Stimulated activated CD8-positive, alpha-beta memory T cell treated with anti-CD3 and anti-CD28 coated beads, Interleukin-2, amount 100 ng/mL, for 48 hours (primary cell): ENCODE measurements at places on chromosomes 5 and 9.

DNA sequence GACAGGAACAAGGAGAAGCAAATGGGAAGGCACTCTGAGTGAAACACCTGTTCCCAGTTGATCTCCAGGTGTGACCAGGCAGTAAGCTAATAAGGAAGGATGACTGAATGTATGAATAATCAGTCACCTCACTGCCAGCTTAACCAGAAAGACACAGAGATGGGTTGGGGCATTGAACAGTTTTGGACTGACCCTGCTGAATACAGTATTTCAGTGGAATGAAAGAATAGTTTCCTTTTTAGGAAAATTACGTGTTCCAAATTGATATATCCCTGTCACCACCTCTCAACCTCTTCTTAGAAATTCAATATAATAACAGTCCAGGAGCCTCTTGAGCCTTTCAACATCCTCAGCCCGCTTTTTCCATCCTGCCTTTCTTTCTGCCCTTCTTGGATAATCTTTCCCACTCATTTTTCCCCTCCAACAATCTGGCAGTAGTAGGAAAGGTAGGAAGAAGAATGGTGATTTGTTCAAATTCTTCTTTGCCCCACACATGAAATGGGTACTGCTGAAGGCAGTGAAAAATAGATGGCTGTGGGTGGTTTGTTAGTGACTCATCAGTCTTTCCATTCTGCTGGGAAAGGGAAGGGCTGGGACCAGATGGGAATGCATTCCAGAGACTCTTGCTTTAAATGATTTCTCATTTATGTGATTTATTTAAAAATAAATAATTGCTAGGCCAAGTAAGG is 117.9 kb downstream of the ZSWIM6 start:
- DNase-seq, result no peak

DNA sequence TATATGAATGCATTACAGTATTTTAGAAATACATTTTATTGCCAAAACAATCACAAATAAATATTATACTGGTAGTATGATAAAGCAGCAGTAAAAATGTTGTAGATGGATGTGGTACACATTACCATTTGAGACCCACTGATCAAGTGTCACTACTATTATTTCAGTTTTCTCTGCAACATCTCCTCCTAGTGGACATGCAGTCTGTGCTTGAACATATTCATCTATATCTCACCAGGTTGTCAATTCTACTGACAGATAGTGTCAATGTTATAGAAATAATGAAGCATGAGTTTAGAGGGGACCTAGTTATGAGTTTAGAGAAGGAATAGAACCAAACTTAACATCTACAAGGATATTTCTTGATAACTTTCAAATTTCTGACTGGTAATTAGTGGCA is 39.2 kb upstream of the ELOVL7 start:
- no peak for DNase-seq

DNA sequence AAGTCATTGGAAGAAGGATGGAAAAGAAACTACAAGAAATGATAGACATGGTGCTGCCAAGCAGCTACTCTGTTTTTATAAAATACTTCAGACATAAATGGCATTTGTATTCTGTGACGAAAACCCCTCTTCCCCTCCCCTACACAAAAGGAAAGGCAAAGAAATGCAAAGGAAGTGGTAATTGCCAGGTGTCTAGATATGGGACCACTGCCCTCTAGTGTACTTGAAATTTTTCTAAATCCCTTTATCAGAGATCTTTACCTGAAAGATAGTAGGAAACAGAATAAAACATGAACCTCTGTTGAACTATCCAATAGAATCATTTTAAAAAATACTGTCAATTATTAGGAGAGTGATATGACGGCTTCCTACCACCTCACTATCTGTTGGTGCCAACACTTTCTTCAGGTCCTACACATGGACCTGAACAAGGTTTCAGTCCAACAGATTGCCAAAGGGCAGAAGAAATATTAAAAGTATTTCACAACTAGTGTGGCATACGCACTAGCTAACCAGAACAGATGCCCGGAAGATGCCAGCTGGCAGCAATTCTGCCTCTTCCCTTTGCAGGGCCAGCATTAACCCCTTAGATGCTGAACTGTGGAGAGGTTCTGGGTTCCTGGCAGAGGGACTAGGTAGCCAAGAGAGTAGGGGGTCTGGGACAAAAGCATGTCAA is 104.1 kb downstream of the TSSK1B start:
- DNase-seq, result no peak

GRCh38 chr9:72473474-72474261 is 47.7 kb upstream of the TMC1 start:
- no peak for DNase-seq

DNA sequence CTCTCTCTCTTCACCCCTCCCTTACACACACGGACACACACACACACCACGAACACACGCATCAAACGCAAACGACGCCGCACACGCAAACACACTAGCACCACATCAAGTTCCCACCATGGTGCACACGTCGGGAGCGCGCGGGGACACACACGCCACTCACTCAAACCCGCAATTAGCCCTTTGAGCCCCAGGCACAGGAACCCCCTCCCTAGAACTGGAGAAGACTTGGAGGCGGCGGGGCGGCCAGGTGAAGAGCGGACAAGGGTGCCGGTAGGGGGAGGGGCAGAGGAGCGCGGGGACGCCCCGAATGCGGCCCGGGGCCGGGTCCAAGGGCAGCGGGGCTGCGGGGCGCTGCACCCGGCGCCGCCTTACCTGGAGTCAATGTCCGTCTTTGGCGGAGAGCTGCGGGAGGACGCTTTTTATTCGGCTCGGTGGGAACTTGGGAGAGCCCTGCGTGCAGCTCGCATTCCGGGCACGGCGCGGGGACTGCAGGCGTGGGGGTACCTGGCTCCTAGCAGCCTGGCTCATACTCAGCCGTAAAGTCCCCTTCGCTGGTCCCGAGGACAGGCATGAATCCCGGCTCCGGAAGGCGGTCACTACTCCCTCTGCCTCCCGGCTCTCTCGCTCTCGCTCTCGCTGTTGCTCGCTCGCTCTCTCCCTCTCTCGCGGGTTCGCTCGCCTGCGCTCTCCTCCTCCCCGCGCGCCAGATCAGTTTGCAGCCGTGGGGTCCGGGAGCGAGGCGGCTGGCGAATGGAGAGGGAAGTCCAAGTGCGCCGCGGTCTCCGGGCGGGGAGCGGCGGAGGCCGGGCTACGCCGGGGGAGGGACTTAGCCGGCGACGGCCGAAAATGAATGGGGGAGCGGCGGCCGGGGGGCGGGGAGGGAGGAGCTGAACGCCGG is at the start of gene BRINP1:
Gene BRINP1 (minus strand): TSS at position 755 of the 901 bp plus-strand sequence. CDS start 56,080 bp downstream, outside the sequence.
- no peak for DNase-seq

- DNase-seq, result no peak
These were observed 132.4 kb downstream of the KCNIP1 start for GRCh38 chr5:170636206-170636605.

DNA sequence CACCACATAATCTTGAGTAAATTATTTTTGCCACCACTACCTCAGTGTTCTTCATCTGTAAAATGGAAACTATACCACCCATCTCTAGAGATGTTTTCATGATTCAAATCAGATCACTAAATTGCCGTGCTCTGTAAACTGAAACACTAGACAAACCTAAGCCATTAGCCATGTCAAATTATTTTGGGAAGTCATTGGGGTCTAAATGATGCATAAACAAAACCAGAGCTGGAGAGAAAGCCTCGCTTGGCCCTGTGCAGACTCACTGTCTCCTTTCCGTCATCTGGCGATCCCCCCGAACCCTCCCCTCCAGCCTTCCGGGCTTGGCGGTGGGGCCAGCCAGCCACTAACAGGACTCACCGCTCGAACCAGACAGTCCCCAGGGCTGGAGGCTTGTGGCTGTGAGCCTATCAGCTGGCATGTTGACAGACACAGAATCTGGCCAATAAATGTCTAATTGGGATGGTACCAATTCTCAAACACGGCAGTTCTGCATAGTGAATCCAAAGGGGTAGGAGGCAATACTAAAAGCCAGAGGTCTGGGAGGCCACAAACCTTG is 256.5 kb downstream of the SEC61B start:
- DNase-seq, result no peak

DNA sequence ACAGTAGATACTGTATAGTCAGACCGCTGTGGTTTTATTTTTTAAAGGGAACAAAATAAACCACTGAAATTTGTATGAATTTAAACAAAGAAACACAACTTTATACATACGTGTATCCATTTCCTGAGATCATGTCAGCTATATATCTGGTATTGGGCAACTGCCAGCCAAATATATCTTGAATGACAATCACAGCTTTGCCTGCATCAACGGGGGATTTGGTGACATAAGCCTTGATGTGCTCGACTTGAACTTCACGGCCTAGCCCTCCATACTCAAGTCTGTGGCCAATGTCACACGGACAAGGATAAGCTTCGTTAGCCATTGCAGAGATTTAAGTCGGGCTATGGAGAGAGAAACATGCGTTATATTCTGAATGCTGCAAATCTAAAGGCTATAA is 17.3 kb downstream of the CMBL start:
- DNase-seq, result no peak

DNA sequence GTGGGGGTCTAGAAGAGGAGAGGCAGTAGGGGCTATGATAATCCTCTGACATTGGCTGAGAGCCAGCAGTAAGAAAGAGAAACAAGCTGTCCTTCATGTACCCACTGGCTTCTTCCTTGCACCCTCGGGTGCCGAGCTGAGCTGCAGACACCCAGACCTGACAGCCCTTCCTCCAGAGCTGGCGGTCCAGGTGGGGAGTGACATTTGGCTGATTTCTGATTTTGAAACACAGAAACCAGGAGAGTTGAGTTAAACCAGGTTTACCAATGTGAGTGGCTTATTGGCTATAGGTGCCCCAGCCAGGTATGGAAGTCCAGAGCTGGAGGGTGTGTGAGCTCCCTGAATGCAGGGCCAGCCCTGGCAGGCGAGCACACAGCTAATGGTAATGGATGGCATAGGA is 59.2 kb downstream of the GADD45G start:
- no peak for DNase-seq

GRCh38 chr9:77872863-77873262 is 158.7 kb downstream of the GNAQ start:
- no peak for DNase-seq

DNA sequence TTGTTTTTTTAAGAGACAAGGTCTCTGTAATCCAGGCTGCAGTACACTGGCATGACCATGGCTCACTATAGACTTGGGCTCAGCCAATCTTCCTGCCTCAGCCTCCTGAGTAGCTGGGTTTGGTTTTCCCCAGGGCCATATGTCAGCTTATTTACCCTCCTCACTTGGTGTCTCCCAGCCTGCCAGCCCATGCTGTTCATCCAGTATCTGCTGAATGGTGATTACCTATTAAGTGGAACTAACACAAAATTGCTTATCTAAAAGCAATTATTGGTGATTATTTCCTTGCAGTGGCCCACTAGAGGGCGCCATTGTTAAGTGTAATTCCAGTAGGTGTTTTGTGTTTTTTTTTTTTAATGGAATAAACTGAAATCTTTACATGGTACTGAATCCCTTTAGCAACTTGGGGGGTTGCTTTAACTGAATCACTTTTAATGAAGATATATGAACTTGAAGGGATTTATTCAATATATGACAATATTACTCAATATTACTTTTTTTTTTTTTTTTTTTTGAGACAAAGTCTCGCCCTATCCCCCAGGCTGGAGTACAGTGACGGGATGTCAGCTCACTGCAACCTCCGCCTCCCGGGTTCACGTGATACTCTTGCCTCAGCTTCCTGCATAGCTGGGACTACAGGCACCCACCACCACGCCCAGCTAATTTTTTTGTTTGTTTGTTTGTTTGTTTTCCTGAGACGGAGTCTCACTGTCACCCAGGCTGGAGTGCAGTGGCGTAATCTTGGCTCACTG is 13.8 kb downstream of the EXOSC2 start:
- peak; percentile 41 for DNase-seq

GRCh38 chr5:58501778-58502417 is 10.7 kb downstream of the GAPT start:
- no peak for DNase-seq

- DNase-seq, result no peak
These were observed 980.8 kb upstream of the CTNND2 start for GRCh38 chr5:12885018-12885417.
